Vagina (tissue), 2 donors: ENCODE measurements at places on chromosomes 3 and 15. TPM values are rescaled to one million over a fixed set of nuclear protein-coding genes. Genes with fewer than 3 reads are reported as not detected.

DNA sequence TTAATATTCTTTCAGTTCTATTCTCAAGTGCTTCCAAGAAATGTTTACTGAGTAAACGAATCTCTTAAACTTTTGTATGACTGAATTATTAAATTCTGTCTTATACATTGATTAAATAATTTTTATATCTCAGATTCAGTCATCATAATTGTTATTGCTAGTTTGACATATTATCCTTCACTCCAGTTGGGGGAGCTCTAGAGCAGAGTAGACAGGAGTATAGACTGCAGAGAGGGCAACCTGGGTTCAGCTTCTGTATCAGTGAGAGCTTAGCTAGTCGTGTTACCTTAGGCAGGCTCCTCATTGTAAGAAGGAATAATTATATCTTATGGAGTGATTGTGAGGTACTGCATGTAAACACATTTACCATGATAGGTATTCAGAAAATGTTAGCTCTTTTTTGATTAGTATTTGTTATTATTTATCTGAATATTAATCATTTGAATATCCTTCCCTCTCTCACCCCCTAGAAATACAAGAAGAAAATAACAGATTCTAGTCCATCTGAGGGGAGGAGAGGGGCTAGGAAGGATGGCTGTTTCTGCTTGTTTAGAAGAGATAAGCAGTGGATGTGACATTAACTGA is 31.0 kb upstream of the ZCWPW2 start:
- no peak for DNase-seq

- no peak for DNase-seq
Measured at GRCh38 chr3:147799601-147800000, 390.4 kb downstream of the ZIC1 start.

GRCh38 chr15:58014470-58014869 is 51.0 kb downstream of the ALDH1A2 start:
- no peak for DNase-seq

- no peak for DNase-seq
Measured at GRCh38 chr3:143298886-143299535, 179.4 kb downstream of the CHST2 start.

DNA sequence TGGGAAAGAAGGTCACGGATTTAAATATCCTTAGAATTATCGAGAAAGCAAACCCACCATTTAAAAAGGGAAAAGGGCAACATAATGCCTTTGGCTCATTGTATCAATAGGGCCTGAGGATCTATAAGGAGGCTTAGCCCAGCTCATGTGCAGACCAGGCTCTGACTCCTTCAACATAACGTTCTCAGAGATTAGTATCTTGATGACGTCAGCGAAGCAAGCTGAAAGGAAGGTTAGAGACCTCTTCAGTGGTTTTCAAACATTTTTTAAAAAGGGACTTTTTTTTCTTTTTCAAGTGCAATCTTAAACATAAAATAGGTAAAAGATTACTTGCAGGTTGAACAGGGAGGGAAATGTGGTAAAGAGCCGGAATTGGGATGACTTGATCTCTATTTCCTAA is 463.9 kb upstream of the ADAMTS9 start:
- DNase-seq: no peak

- DNase-seq: no peak
Measured at GRCh38 chr3:124845406-124845805, 41.8 kb downstream of the ITGB5 start.

GRCh38 chr3:30492322-30493192 is 113.8 kb upstream of the TGFBR2 start:
- no peak for DNase-seq

GRCh38 chr15:71742964-71743363 is 67.4 kb upstream of the NR2E3 start:
- no peak for DNase-seq

- no peak for DNase-seq
Measured at GRCh38 chr15:77768107-77768506, 135.4 kb upstream of the LINGO1 start.

Gene WWTR1
- total RNA-seq: 181 TPM
